ENCODE measurements at places on chromosomes 1 and 21. TPM values are rescaled to one million over a fixed set of nuclear protein-coding genes. Genes with fewer than 3 reads are reported as not detected.

GATAD2B gene
- 10.9 TPM for total RNA-seq

NIT1 gene
- 32.9 TPM for total RNA-seq

INAVA gene
- 43.6 TPM for total RNA-seq

KRTAP19-4 gene
- not detected for total RNA-seq

FAM72A gene
- 9.3 TPM for total RNA-seq

C1orf115 gene
- total RNA-seq, result 5.8 TPM

OR6K2 gene
- not detected for total RNA-seq

E2F2 gene
- 2.5 TPM for total RNA-seq

TBX15 gene
- total RNA-seq, result not detected

CTBS gene
- total RNA-seq, result 6.0 TPM

AHCYL1 gene
- total RNA-seq, result 52.6 TPM

GBP6 gene
- total RNA-seq, result not detected

TRIM46 gene
- 1.8 TPM for total RNA-seq

LCE1D gene
- total RNA-seq, result not detected

KANK4 gene
- total RNA-seq, result 0.74 TPM

KPRP gene
- not detected for total RNA-seq

CRB1 gene
- not detected for total RNA-seq

SPRR2B gene
- not detected for total RNA-seq

ELK4 gene
- 6.4 TPM for total RNA-seq

All from A549 treated with GW870086 at 1 μM for 4 hours (cell line).